ENCODE measurements at places on chromosomes 13 and 19.

DNA sequence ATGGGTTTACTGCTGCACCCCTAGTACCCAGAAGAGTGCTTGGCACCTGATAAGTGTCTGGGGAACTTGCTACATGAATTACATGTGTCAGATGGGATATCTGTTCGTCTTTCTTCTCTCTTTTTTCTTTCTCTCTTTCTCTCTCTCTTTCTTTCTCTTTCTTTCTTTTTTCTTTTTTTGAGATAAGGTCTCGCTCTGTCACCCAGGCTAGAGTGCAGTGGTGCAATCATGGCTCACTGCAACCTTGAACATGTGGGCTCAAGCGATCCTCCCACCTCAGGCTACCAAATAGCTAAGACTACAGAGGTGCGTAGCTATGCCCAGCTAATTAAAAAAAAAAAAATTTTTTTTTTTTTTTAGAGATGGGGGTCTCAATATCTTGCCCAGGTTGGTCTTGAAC, 6.1 kb downstream of the CADM4 start:
- no peak for DNase-seq

DNA sequence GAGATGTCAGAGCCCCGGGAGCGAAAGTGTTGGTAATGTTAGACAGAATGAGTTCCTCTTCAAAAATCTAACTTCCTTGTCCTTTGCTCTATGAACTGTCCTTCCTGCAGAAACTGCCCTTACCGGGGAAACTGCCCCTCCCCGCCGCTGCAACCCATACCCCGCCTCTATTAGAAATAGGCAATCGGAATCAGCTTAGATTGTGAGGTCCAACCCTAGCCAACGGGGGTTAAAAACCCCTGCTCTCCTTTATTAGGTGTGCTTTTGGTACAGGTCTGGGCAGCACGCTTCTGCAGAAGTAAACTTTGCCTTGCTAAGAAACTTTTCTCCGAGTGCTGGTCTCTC, 11.5 kb upstream of the CAPNS1 start:
- DNase-seq: no peak

DNA sequence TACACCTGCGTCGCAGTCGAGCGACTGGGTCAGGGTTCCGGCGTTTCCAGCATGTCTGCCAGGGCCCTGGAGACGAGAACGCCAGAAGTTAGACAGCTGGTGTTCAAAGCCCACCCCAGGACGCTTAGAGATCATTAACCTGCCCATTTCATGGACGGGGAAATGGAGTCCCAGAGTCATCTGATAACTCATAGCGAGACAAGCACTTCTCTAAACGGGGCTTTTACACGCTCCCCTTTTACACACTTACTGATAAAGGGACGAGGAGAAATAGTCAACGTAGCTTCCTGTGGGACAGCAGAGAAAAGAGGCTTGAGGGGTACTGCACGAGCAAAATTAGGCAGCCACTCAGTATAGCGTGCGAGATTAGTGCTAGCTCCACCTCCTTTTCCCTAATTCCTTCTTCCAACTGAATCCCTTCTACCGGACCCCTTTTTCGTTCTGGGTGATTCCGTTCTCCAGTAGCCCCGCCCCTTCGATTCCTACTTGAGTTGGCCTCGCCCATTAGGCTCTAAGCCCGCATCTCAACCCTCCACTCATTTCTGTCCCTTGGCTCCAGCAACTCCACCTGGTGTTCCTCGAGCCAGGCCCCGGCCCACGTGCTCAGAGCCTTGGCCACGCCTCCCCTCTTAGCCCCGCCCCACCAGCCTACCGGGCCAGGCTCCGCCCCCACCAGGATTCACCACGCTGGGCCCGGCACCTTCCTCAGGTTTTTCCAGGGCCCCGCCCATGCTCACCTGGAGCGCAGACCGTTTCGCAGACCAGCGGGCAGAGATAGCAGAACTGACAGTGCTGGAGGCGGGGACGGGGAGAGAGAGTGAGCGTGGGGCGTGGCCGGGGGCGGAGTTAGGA, 3.7 kb downstream of the HRC start:
- DNase-seq: no peak

GRCh38 chr19:11659612-11660011, 62.3 kb downstream of the ZNF627 start:
- DNase-seq: no peak

DNA sequence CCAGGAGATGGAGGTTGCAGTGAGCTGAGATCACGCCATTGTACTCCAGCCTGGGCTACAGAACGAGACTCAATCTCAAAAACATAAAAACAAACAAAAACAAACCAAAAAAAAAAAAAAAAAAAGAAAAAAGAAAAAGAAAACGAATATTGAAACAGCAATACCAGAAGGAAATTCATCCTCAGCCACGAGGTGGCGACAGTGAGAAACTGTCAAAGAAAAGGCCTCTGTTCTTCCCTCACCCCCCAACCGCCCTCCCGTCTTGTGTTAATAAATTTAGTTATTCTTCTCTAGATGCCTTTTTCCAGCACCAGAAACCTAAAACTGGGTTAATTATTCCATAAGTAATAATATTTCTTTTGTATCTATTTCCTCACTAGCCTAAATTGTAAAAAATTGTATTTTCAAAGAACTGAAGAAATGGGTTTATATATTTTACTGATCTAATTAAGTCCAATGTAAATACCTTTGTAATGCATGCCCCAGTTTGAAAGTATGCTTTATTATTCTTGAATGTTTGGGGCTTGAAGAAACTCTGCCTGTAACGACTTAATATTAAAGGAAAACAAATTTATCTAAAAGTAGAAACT, 38.6 kb downstream of the LIG4 start:
- DNase-seq: no peak
